ENCODE measurements at places on chromosomes 6 and 20.
A peak's percentile ranks its signal among the peaks of the same experiment; 100 is the strongest.

DNA sequence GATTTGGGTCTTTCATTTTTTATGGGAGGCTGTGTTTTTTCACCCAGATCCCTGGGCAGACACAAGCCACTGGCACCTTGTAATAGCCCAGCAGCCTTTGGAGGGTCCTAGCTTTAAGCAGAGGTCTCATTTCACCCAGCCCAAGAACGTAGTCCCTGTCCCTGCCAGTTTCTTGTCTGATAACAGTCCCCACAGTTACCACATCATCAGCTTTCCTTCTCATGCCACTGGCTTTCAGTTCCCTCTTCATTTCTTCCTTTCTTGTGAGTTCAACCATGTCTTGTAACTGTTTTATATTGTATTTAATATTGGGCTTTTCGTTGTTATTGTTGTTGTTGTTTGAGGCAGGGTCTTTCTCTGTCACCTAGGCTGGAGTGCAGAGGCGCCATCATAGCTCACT is 10.6 kb downstream of the PNPLA1 start:
- DNase-seq, result no peak

- DNase-seq, result no peak
Observed at GRCh38 chr6:64013011-64013410, 377.4 kb downstream of the PHF3 start.

DNA sequence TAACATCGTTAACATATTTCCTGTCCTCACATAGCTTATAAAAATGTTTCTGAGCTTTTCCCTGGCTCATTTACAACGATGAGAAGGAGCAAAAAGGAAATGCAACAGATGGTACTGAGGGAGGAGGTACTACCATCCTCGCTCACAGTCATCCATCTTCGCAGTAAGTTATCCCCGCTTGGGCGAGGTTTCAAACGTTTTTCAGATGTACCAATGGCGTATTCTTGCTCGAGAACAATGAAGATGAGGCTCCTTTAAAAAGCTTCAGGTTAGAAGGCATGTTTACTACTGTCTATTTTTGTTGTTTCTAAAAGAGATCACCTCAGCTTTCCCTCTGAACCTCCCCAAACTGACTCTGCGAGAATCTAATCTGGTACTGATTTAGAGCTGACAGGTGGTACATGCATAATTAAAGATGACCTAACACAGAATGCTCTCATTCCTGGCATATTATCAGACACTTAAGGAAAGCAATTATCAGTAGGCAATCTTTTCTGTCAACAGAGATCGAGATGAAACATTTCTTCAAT is 178.7 kb downstream of the GJA10 start:
- no peak for DNase-seq

GRCh38 chr20:62616728-62617621 is 25.3 kb upstream of the SLCO4A1 start:
- DNase-seq, result peak; percentile 96

GRCh38 chr20:44074252-44075151 is 112.5 kb downstream of the JPH2 start:
- no peak for DNase-seq

- DNase-seq, result no peak
Observed at GRCh38 chr6:96032661-96033060, 16.9 kb downstream of the FUT9 start.

DNA sequence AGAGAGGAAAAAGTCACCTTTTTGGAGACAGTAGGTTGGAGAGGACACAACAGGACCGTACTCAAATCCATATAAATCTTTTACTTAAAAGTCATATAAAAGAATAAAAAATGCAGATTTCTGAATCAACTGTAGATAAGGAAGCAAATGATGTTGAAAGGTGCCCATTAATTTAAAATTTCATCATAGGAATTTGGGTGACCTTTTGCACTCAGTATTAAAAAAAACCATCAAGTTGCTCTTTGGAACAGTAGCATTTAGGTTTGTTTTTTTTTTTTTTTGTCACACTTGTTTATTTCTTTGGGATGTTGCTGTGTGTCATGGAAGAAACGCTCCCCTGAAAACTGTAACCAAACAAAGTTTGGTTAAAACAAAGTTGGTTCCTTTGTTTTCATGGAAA is 20.9 kb upstream of the LRRN4 start:
- DNase-seq, result no peak

GRCh38 chr6:29603930-29604329 is 19.0 kb downstream of the OR2H2 start:
- DNase-seq, result no peak

GRCh38 chr20:46705378-46705729 is 4.1 kb upstream of the SLC2A10 start:
- no peak for DNase-seq

Data from H7 (cell line).